Activated CD4-positive, alpha-beta memory T cell treated with anti-CD3 and anti-CD28 coated beads, Interleukin-2, amount 10 ng/mL, durations not matched to agents 7 days and 5 days (primary cell): ENCODE measurements at places on chromosomes 6 and 20.

- DNase-seq, result no peak
Observed at GRCh38 chr6:119801056-119801455, 451.5 kb upstream of the MAN1A1 start.

GRCh38 chr6:105522626-105523322 is 119.9 kb upstream of the PREP start:
- DNase-seq, result no peak

DNA sequence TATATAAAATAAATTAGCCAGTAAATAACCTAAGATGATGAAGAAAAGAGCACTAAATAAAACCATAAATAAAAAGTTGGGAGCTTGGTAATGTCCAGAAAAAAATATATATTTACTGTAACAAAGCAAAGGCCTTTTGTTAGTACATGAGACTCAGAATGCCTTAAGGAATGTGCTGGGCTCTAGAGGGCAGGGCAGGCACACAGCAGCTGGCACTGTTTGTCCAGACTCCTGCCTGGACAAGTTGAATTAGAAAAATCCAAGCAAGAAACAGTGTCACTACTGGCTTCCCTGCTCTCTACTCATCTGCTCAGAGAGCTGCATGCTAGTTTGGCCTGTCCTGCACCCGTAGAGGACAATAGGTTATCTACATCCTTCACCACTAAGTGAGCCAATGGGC is 8.8 kb downstream of the DEFB129 start:
- no peak for DNase-seq

GRCh38 chr20:3312940-3313682 is 74.1 kb upstream of the SLC4A11 start:
- DNase-seq, result no peak

- no peak for DNase-seq
Observed at GRCh38 chr6:3351105-3351676, 92.4 kb downstream of the PSMG4 start.

DNA sequence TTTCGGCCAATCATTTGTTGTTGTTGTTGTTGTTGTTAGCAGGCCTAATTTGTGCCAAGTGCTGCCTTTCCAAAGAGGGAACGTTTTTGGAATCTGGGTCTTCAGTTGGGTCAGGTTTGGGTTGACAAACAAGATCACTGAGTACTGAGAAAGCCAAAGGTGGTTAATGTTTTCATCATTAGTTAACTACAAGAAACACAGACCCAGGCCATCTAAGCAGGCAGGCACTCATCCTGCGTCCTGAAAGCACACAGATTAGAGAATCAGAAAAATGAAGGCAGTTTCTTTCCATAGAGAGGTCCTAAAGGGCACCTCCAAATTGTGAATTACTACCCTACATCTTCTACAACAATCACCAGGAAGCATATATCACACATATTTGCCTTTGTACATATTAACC is 15.1 kb upstream of the SIRPG start:
- DNase-seq, result no peak

GRCh38 chr6:154683756-154684523 is 49.3 kb upstream of the SCAF8 start:
- no peak for DNase-seq

GRCh38 chr20:17940224-17940971 is 28.2 kb downstream of the SNX5 start:
- no peak for DNase-seq

DNA sequence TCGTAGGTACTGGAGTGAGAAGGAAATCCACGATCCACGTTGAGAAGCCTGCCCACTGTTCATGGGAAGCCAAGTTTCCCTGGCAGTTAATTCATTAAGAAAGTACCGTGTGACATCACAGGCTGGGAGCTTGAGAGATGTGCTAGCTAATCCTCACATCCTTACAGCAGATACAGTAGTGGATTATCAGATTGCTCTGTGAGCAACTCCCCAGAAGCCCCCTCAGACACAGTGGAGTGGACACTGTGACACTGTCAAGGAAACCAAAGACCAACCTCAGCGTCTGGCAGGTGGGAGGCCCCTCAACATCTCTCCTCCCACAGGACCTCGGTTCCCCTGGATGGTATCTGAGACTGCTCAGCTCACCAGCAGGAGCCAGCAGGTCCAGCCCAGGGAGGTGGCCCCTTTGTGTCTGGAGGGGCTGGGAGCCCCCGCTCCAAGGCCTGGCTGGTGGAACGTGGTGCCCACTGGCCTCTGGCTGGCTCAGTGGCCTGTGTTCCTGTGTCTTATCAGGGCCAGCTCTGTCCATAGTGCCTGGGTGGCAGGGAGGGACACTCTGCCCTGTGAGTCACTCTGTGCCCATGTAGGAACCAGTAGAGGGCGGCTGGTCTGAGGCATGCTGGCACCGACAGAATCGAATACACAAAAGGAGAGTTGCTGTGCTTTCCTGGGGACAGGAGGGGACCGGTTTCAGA is 7.2 kb downstream of the PYGB start:
- DNase-seq, result no peak

GRCh38 chr6:127212376-127212775 is 54.3 kb upstream of the RNF146 start:
- DNase-seq, result no peak

DNA sequence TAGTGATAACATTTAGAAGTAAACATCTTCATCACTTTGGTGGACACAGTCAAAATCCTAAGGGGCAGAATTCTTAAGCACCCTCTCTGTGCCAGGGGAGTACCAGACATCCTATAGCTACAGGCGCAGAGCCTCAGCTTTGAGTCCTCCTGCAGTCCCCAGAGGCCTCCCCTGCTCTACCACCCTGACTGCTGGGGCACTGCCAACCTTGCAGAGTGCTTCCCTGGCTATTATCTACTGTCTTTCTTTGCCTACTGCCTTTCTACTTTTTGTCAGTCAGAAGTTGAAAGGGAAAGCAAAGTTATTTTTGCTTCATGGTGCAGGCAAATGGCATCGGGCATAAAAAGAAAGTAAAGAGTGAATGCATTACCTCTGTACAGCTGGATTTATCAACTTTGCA is 80.1 kb downstream of the AIG1 start:
- no peak for DNase-seq

DNA sequence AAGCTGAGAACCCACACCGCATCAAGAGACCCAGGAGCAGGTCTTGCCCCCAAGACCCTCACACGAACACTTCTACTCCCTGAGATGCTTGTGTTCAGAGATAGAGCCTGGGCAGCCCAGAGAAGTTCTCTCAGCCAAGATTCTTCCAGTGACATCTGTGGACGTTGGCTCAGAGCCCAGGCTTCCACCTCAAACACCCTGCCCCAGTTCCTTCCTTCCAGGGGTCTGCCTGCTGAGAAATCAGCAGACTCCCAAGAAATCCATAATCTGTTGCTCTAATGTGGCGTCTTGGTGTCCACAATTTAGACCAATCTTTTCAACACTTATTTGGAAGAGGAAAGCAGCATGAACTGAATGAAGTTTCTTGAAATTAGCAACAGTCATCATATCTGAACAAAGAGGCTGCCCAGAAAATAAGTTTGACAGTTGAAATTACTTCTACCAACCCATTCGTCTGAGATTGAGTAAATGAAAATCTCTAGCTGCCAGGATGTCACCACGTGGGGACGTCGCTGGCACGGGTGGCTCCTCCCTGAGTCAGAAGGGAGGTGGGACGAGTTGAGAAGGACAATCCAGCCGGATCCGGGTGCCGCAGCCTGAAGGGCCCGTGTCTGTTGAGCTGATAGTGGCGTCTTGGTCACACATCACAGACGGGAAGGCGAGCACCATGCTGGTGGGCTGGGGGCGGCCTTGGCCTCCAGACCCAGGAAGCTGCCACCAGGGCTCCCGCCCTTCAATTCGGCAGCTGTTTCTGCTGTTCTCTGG is 400.9 kb downstream of the TAF4 start:
- no peak for DNase-seq

DNA sequence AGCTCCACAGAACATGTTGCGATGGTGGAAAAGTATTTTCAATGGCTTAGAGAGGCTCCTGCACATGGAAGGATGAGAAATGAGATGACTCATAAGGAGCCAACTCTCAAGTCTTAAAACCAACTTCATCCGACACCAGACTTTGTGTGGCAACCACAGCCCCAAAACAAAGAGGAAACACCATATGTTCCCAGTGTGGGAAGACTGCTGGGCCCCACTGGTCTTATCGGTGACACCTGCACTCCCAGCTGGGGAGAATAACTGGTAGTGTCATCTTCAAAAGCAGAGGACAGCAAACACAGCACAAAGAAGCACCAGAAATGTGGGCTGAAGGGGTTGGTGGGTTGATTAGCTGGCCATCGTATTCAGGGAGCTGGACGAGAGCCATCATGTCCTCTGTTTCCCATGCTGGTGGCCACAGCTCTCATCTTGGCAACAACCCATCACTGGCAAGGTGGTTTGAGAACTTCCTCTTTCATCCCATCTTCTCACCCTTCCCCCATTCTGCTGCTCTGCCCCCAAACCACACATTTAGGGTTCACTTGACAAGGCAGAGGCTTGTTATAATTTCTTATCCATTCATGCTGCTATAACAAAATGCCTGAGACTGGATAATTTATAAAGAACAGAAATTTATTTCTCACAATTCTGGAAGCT is 46.0 kb upstream of the TASP1 start:
- DNase-seq, result no peak

DNA sequence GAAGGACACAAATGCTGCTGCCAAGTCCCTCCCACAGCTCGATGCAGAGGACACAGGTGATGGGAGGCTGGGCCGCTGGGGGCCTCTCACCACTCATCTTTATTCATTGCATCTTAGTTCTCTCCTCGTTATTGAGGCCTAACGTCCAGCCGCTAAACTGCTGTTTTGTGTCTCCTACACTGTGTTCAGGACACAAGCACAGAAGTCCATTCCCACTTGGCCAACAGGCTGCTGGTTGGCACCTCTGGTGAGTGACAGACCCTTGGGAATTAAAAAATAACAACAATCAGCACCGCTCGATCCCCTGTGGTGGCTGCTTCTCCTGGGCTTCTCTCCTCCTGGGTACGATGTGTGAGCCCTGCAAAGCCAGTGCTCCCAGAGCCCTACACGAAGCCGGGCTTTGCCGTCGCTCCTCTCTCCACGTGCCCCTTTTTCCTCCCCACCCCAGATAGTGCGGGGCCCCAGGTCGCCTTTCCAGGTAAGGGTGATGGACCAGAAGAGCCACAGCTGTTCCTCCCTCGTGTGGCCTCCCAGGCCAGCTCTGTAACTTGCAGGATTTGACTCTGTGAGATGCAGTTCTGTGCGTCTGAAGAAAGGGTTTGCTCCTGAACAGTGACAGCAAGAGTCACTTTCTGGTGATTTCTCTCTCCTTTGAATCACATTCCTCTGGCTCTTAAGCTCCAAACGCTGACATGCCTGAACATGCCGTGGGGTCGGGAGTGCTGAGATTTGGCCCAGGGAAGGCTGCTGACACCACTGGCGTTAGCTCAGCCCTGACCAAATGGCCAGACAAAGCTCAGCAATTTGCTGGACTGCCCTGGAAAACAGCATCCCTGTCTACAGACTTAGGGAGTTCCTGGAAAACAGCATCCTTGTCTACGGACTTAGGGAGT is 59.3 kb downstream of the DLL1 start:
- DNase-seq, result no peak

- no peak for DNase-seq
Observed at GRCh38 chr20:32357375-32357868, 709 bp upstream of the ASXL1 start.

DNA sequence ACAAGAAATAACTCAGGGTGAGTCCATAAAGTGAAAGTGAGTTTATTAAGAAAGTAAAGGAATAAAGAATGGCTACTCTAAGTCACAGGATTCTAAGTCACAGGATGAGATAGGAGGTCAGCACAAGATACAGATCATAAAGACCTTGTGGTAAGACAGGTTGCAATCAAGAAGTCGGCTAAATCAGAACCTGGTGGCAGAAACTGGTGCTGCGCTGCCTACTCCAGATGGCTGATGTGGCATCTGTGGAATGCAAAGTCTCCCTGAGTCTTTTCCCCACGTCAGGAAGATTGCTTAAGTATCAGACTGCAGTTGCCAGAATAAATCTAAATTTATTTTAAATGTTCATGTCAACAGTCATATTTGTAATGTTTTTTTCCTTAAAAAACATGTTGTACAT is 10.7 kb upstream of the KCNK15 start:
- DNase-seq, result no peak

DNA sequence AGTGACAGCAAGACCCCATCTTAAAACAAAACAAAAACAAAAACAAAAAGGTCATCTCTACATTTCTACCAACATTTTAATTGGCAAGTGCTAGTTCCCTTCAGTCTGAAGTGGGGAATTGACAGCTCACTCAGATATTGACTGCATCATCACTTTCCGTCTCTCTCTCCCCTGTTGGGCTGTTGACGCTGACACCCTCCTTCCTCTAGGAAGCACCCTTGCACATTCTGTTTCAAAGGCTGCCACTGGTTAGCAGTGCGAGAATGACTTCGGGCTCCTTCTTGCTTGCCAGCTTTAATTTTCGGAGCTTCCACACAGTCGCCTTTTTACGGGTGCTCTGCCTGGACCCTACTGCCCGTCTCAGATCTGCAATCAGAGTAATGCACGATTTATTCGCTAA is 96.6 kb upstream of the INSM1 start:
- no peak for DNase-seq

DNA sequence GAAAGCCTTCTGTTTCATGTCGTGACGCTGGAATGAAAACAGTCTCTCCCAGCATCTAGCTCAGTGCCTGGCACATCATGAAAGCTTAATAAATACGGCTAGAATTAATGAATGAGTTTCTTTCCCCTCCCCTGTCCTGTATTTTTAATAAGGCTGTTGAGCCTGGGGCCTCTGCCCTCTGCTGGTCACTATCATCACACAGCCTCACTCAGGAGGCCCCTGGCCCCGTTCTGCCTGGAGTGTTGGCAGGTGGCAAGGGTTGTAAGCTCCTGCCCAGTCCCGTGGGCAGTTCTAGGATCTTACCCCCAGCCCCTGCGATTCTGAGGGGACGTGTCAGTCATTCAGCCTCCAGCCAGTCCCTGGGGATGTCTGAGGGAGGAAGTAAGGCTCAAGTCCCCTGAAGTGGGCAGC is 41.4 kb downstream of the PHACTR3 start:
- no peak for DNase-seq

DNA sequence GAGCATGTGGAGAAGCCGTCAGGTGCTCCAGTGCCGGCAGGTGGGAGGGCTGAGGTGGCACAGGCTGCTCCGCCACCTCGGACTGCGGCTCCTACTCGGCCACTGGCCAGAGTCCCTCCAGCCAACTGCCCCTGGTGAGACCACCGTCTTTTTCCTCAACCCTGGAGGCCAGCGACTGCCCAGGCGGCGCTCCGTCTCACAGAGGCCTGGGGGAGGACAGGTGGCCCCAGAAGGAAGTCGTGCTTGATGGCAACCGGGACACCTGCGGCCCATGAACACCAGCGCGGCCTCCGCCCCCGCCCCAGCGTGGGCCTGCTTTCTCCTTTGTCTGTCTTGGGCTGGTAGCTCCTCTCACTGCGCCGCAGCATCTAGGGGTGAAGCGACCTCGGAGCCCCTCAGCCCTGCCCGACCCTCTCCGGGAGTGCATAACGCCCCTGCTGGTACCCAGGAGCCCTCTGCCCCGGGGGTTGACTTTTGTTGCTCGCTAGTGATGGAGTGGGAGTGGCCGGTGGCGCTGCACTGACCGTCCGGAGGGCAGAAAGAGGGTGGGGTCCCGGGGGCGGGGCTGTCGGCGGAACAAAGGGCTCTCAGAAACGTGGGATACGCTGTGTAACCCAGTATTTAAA is 706 bp upstream of the TUBB2B start:
- DNase-seq, result no peak

- no peak for DNase-seq
Observed at GRCh38 chr6:79313254-79313653, 78.8 kb upstream of the HMGN3 start.

GRCh38 chr6:149763866-149764265 is 14.3 kb downstream of the PCMT1 start:
- DNase-seq, result no peak
